Esophagus muscularis mucosa (tissue), 4 donors: ENCODE measurements at places on chromosomes 5 and 9. TPM values are rescaled to one million over a fixed set of nuclear protein-coding genes. Genes with fewer than 3 reads are reported as not detected.

DNA sequence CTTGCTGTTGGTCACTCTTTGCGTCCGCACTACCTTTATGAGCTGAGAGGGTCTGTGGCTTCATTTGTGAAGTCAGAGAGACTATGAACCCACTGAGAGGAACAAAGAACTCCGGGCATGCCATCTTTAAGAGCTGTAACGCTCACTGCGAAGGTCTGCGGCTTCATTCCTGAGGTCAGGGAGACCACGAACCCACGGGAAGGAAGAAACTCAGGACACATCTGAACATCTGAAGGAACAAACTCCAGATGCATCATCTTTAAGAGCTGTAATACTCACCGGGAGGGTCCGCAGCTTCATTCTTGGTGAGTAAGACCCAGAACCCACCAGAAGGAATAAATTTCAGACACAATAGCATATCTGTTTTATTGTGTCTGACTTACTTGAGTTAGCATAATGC is 19.2 kb downstream of the GCNT1 start:
- no peak for DNase-seq

- no peak for DNase-seq
Observed at GRCh38 chr5:3194271-3194670, 401.4 kb upstream of the IRX1 start.

- no peak for DNase-seq
Observed at GRCh38 chr5:9699681-9700080, 69.5 kb upstream of the TAS2R1 start.

DNA sequence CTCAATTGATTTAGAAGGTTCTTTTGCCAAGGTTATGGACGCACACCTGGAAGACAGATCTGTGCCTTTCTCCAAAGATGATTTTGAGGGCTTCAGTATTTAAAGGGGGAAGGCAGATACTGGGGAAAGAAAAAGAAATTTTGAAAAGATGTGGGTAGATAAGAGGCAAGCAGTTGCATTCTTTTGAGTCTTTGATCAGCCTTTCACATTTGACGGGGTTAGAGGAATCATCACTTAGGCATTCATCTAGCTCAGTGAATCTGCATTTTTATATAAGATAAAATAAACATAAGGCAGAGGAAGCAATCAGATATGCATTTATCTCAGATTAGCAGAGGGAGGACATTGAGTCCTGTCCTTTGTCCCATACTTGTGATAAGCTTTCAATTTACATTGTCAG is 243.4 kb upstream of the RAI14 start:
- no peak for DNase-seq

GRCh38 chr9:112285056-112285455 is 48.4 kb downstream of the PTBP3 start:
- no peak for DNase-seq

CSF2 gene
- not detected for total RNA-seq
